ENCODE measurements at places on chromosomes 3 and 15. TPM values are rescaled to one million over a fixed set of nuclear protein-coding genes. Genes with fewer than 3 reads are reported as not detected.

Gene MASP1
- total RNA-seq, result 2.3 TPM

Gene SLC7A14
- total RNA-seq, result 0.14 TPM

DNA sequence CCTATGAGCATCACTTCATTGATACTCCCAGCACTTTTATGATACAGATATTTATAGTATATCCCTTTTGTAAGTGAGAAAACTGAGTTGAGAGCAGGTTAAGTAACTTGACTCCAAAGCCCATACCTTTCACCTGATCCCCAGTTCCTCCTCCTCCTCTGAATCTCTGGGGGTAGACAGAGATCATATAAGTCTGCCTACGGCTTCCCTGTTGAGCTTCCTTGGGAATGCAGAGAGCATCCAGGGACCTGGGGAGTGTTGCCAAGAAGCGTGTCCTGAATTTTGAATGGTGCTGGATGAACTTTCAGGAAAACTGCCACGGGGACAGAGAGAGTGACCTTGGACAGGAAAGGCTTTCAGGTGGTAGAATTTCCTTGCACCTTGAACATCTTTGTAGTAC lies 268.5 kb downstream of the LRTM1 start:
- no peak for DNase-seq

- no peak for DNase-seq
Observed at GRCh38 chr15:33243869-33244268, 49.4 kb upstream of the FMN1 start.

GRCh38 chr15:62641825-62642224 lies 400.7 kb upstream of the TPM1 start:
- DNase-seq, result no peak

DNA sequence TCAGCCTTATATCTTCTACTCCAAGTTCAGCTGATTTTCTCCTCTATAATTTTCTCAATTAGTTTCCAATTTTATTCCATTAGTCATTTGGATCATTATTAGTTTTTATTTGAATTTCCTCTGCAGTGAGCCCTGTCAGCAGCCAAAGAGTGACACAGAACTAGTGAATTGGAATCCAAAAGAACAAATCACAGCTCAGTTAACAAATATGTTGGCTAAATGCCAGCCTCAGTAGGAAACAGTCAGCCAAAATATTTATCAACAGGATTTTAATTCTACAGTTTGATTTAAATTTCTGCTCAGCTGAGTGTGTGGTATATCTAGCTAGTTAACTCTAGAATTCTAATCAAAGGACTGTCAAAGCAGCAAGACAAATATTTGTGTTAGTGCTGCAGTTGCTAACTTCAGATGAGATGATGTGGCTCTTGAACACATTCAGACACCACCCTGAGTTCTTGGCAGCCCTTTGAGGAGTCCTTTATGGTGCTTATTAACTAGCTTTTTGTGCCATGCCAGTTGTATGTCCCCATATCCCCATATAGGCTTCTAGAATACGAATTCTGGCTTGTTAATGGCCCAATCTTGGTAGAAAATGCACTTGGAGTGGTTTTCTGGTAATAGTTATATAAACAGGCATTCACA lies 194.5 kb downstream of the CPNE4 start:
- no peak for DNase-seq

DNA sequence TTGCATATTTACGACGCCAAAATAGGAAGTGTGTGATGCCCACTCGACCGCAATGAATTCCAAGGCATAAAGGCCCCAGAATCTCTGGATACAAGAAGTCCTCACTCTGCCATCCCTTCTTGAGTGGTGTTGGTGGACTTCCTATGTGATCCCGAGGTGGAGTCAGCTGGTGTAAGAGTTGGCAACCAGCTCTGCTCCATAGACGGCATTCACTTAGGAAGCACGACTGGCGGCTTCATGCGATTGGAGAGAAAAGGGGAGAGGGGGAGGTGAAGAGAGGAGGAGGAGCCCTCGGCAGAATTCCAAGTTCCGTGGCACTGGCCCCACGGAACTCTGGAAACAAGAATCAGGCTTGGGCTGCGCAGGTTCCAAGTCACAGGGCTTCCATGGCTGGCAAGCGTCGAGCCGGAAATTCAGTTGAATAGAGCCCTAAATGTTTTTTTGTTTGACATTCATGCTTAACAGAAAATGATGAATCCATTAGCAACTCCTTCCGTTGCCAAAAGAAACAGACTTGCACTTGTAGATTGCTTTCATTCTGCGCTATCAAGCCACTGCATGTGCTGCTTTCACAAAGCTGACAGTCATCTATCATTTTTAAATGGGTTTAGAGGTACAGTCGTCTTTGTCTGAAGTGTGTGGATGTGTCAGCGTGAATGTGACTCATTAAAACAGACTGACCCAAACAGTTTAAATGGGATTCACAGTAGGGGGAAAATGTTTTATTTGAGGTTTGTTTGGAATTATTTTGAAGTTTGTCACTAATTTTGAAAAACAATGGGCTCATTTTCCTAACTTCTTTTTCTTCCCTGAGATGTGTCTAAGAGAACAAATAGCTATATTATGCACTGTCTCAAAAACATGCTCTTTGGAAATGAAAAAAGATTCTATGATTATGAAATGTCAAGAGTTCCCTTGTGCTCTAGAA lies 428.3 kb upstream of the ATP11B start:
- no peak for DNase-seq

DNA sequence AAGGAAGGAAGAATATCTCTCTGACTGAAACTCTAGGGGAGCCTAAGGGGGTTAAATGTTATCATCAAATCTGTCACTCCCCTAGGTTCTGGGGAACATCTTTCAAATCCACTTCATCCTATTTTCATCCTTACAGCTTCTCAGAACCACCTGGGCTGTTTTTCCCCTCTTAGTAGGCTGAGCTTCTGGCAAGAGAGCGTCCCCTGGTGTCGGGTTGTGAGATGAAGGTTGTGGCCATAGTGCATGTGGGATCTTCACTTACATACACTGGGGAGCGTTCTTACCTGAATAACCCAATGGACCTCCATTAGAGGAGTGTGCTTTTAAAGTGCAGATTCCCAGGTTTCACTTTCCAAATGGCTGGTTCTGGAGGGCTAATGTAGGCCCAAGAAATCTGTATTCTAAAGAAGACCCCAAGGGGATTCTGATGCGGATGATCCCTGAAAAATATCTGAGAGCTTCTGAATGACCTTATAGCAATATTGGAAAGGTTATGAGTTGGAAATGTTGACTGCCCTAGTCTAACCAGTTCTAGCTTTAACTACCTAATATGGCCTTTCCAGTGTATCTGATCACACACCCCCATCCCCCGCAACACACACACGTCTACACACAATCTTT lies 663.7 kb downstream of the AGBL1 start:
- DNase-seq, result no peak

DNA sequence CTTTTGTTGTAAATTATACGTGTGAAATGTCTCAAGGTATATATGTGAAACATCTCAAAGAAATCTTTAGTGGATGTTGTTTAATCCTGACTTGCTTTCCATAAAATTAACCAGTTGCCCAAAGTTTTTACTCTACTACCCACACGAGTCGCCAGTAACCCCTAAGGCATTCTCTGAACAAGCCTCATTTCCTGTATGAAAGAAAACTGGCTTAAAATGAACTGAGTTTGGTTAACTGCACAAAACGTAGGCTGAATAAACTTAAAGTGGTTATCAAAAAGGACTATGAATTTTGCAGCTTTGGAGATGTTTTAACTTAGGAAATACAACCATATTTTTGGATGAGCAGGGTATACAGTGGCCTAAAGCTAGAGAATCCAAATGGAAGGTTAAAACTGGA lies 2.7 kb upstream of the APPL1 start:
- no peak for DNase-seq

- no peak for DNase-seq
Observed at GRCh38 chr3:128195802-128196201, 42.5 kb downstream of the EEFSEC start.
